Naive thymus-derived CD8-positive, alpha-beta T cell (primary cell): ENCODE measurements at places on chromosomes 16 and 17.
A peak's percentile ranks its signal among the peaks of the same experiment; 100 is the strongest.

- DNase-seq = no peak
Observed at GRCh38 chr17:56481659-56482058, 111.8 kb upstream of the NOG start.

DNA sequence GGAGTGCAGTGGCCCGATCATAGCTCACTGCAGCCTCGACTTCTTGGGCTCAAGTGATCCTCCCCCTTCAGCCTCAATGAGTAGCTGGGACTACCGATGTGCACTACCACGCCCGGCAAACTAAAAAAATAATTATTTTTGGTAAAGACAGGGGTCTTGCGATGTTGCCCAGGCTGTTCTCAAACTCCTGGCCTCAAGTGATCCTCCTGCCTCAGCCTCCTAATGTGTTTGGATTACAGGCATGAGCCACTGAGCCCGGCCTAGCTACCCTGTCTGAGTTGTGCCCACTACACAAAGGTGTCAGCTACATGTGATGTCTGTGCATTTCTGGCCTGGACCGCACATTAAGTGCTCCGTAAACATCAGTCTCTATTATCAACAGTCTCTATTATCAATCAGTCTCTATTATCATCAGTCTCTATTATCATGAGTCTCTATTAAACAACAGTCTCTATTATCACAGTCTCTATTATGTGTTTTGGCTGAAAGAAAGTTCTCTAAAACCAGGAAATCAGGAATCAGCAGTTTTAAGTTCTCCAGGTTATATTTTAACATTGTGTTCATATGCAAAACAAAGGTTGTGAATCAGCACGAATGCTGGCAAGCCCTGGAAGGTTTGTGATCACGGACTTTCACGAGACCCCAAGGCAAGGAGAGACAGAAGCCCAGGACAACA lies 721 bp upstream of the WWOX start:
- DNase-seq = no peak

- DNase-seq = no peak
Observed at GRCh38 chr17:3980381-3981014, 16.3 kb upstream of the ATP2A3 start.

- DNase-seq = no peak
Observed at GRCh38 chr17:70677783-70678647, 508.7 kb downstream of the KCNJ2 start.

DNA sequence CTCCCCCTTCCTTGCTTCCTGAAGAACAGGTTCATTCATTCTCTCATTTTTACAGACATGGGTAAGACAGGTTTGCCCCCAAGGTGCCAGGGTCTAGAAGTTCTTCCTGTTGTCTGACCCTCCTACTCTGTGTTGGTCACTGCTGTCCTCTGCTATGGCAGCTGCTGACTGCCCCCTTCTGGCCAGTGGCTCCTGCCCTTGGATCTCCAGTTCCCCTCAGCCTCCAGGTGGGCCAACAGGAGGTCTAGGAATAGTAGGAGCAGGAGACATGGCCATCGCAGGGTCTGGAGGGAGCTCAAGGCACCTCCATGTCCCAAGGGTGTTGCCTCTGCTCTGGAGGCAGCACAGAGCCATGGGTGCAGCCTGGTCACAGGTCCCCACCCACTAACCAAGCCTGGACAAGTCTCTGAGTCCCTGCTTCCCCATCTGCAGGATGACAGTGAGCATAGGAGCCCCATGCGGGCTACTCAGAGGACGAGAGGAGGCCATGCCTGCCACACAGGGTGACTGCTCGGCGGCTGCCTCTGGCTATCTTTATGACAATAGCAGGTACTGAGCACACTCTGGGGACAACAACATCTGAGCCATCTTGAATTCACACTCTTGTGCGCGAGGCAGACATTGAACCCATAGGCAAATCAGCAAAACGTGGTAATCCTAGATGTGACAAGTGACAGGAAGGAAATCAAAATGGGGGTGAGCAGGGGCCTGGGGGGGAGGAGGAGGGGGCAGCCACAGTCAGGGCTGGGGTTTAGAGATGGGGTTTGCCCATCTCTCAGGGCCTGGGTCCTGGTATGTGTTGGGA lies 27.0 kb upstream of the NXPH3 start:
- DNase-seq = no peak

DNA sequence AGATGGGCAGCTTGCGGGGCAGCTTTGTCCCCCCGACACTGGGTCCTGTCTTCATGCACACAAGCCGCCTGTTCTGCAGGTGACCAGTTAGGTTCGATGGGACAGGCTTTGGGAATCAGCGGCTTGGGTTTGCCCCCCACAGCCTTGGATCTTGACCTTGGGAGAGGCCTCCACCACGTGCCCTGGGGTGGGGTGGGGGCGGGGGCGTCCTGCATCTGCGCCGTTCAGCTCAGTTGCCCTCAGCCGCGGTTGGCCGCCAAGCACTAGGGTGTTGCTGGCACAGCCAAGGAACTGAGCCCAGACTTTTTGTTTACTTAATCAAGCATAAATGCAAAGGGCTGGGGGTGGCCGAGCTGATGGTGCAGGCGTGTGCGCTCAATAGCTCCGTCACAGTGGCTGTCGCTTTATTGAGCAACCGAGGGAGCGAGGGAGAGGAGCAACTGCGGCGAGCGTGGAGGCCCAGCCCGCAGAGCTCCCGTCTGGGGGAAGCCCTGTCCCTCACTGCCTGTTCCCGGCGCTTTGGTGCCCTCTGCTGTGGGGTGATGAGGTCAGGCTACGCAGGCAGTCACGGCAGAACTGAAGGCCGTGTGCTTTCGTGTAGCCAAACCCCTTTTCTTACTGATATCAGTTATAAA lies 33.9 kb downstream of the JPH3 start:
- peak; percentile 78 for DNase-seq

DNA sequence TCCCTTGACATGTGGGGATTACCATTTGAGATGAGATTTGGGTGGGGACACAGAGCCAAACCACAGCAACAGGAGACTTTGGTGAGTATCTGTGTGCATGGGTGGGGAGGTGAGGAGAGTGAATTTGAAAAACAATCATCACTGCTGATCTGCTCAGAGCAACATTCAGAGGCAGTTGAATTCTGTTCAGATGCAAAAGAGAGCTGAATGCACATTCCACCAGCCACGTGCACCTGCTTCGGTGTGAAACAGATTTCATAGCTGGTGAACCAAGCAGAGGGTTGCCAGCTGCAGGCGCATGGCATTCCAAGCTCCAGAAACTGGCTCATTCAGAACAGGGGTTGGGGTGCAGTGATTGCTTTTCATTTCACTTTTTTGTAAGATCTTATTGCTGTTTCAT lies 233.1 kb upstream of the FOXF1 start:
- no peak for DNase-seq

DNA sequence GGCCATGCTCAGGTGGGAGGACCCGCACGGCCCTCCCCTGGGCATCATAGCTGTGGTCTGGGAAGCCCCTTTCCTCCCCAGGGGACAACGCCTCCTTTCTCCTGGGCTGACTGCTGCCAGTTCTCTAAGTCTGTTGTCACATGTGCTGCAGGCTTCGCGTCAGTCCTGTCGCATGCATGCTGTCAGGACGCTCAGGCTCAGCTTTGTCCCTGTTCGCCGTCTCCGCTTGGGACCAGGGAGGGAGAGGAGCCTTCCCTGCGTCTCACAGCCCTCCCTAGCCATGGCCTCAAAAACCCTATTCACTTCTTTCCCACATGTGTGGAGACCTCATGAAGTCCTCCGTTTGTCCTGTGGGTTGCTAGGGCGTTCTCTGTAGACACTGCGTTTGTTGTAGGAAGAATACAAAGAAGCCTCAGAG lies 21.4 kb downstream of the LDHD start:
- DNase-seq = no peak

DNA sequence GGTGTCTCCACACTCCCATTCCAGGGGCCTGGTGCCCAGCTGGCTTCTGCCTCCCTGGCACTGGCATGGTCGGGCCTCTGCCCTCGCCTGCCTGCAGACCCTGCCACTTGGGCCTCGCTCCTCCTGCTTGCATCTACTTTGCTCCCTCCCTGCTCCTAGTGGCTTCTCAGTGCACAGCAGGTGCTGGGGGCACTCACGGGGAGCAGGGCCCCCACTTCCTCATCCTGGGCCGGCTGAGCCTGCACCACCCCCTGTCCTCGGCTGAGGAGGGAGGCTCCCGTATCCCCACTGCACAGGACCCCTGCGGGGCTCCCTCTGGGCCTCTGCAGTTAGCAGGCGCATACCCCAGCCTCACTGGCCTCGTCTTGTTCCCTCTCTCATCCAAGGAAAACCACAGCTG lies 35.2 kb downstream of the CIBAR2 start:
- DNase-seq = no peak
